NCI-H69 (cell line): ENCODE measurements at places on chromosomes 1 and 21.

DNA sequence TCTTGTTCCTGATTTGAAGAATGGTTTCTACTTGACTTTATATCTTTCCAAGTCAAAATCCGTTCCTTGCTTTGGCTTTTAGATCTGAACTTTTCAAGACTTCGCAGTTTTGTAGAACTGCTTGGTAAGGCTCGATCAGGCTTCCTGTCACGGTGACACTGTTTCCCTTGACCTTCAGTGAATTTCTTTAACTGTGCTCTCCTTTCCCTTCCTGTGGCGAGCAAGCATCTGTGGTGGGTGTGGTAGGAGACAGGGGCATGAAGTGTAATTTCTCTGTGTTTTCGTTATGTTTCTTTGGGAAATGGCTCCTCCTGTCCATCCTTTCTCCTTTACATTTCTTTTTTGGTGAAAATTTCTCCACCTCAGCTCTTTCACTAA is 10.4 kb downstream of the STYXL2 start:
- DNase-seq = peak; percentile 55

DNA sequence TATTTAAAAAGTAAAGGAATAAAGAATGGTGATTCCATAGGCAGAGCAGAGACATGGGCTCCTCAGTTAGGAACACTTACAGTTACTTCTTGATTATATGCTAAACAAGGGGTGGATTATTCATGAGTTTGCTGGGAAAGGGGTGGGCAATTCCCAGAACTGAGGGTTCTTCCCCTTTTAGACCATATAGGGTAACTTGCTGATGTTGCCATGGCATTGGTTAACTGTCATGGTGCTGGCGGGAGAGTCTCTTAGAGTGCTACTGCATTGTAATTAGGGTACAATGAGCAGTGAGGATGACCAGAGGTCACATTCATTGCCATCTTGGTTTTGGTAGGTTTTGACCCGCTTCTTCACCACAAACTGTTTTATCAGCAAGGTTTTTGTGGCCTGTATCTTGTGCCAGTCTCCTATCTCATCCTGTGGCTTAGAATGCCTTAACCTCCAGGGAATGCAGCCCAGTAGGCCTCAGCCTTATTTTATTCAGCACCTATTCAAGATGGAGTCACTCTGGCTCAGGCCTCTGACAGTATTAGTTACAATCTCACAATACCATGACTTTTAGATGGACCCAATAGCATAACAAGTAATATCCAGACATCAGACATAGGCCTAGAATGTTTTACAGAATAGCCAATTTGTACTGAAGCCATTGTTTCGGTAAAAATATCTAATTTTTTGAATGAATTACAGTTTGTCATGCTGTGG is 106.8 kb downstream of the ZBTB18 start:
- DNase-seq = no peak

DNA sequence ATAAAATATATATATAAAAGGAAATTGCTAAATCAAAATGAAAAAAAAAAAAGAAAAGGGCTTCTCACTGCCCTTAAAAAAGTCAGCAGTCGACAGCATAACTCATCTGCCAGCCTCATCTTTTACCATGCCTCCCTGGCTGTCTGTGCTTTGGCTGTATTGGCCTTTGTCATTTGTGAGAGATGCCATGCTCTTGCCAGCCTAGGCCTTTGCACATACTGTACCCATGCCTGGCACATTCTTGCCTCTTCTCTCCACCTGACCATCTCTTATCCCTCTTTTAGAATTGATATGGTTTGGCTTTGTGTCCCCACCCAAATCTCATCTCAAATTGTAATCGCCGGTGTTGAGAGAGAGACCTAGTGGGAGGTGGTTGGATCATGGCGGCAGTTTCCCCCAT is 37.1 kb downstream of the DIRAS3 start:
- no peak for DNase-seq

- DNase-seq = peak; percentile 31
These were observed 14.3 kb downstream of the TRIM11 start for GRCh38 chr1:228392111-228392936.

DNA sequence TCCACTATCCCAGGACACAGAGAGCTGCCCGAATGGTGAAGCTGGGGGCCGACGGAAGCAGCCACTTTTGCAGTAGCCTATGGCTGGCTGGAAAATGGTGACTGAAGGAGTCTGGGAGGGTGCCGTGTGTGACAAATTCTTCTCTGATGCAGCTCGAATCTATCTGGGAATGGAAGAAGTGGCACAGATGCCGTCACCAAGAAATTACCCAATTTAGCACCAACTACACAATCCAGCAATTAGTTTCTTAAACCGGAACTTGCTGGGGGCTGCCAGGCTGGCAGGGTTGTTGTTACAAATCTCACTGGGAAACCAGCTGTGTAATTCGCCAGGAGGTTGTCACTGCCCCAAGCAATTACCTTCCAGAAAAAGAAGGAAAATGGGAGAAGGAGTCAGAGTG is 18.0 kb downstream of the DLGAP3 start:
- no peak for DNase-seq

DNA sequence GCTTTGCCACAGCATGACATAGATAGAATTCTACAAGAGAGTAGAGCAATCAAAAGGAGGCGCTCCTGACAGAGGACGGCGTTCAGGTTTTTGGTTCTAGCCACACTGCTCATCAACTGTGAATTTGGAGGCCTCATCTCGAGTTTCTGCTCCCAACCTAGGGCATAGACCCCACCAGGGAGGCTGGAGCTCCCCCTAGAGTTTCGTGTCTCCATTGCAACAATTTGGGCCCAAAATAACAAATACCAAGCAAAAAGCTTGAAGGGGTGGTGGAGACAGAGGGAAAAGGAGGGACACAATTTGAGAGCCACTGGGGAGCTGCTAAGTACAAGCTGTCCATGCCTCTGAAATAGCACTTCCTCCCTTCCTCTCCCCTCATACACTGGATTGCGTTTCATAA is 297.0 kb downstream of the GPATCH2 start:
- peak; percentile 72 for DNase-seq

- DNase-seq = no peak
These were observed 174.6 kb downstream of the USP25 start for GRCh38 chr21:15904389-15904788.

DNA sequence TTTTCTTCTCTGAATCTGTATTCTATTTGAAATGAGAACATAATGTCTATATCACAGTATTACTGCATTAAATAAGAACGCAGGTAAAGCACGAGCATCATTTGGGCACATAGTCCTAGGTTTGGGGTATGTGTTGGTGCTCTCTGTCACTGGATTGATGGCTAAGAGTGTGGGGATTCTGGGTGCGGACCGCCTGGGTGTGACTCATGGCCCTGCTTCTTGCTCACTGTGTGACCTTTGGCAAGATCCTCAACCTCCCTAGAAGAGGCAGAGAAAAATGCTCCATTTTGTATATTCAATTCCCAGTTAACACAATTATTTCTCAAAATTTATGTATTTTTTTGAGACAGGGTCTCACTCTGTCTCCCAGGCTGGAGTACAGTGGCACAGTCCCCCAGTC is 99.7 kb downstream of the LAMC2 start:
- no peak for DNase-seq

DNA sequence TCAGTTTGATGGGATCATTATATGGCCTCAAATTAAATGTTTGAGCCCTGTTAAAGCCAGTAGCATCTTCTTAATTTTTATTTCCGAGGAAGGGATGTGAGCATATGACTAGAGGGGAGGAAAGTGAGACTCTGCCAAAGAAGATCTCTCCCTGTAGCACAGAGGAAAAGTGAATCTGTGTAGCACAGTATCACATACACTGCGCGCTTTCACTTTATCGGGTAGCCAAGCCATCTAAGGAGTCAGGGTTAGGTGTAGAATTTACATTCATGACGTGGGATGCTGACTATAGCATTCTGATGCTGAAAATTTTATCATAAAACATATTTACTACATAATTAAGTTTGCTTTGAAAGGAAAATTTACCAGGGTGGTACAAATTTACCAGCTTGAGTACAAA is 24.0 kb downstream of the LRRC8D start:
- no peak for DNase-seq

GRCh38 chr1:21020151-21020550 is 156.5 kb downstream of the EIF4G3 start:
- no peak for DNase-seq

DNA sequence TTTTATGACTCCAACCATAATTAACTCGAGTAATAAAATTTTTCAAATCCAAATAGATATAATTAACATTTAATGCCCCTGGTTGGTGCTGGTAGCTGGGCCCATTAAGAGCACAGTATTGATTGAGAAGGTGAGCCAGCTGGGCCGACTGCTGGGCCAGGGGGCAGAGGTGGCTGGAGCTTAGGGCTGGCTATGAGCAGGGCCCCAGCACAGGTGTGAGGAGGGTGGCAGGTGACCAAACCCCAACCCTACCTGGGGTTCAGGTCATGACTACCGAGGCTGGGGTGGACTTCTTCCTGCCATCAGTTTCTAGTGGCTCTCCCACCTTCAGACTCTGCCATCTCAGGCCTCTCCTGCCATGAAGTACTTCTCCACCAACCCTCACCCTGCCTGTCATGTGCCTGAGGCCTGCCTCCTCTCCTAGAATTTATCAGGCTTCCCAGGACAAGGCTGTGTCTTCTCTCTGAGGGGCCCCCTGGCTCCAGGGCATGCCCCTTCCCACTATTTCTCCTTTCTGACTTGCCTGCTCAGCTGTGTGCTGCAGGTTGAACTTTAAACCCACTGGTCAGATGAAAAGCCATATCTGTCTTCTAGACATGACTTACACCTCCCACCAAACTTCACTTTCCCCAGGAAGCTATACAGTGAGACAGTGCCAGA is 85.6 kb downstream of the TMEM53 start:
- DNase-seq = no peak

GRCh38 chr1:82160903-82161302 is 360.2 kb downstream of the ADGRL2 start:
- DNase-seq = no peak

DNA sequence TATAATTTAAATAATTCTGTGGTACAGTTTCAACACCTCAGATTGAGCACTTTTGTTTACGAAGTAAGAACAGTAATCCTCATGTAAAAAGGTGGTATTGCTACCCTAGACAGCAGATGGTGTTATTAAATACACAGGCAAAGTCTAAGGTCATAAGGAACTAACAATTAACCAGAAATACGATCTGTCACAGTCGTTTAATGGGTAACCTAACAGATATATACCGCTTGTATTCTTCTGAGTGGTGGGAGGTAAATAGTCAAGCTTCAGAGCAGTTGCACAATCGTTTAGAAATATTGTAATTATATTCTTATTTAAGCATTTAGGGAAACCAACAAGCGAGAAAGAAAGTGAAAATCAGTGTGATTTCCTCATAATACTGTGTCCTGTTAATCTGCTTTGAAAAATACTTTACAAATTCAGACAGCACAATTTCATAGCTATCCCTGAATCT is 9.8 kb upstream of the IRF2BP2 start:
- peak; percentile 99 for DNase-seq

DNA sequence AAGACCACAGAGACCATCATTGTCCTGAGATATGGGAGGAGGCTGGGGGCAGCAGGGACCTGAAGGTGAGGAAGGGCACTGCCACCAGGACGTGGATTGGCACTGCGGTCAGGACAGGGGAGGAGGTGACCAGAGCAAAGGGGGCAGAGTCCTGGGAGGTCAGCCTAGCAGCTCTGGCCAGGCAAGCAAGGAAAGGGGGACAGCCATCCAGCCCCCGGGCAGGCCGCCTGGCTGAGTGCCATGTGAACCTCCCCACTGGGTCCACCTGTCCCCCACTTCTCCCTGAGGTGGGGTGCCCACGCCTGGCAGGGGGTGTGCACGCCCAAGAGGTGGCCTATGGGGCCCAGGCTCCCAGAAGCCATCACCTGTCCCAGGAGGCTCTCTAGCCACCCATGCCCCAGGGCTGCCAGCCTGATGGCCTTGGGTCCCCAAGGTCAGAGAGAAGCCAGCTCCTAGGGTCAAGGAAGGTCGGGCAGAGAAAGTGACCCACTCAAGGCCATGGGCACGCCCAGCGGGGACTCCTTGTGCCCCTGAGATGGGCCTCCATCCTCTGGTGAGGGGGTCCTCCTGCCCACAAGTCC is 17.6 kb upstream of the PTTG1IP start:
- no peak for DNase-seq

GRCh38 chr1:15151871-15152270 is 1.7 kb upstream of the TMEM51 start:
- peak; percentile 19 for DNase-seq

DNA sequence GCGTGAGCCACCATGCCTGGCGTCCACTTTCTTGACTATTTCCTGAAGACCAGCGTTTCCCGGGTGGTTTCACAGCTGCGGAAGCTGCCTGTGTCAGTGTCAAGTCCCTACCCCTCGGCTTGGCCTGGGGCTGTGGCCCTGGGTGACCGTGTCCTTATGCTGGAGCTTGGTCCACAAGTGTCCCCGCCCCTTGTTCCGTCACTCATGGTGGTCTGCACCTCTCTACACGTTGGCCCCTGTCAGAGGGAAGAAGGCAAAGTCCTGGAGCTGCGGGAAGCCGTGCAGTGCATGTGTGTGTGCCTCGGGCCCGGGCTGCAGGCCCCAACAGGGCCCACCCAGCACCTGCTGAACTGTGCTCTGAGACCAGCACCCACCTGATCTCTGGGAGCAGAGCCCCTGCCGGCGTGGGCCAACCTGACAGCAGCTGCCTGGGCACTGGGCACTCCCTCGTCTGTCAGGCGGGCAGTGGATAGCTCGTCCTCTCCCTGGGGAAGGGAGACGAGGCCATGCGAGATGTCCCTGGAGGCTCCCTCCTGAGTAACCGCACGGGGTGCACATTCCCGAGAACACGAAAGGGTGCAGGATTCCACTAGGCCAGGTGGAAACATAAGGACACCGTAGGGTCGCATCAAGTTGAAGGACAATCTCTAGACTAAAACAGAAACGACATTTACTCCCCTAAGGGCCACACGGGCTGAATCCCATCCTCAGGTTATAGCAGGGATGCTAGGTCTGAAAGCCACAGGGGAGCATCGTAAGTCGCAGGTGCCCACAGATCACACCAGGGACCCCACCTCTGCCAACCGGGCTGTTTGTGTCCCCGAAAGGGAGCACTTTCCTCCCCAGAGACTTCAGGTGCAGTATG is 2.4 kb upstream of the C1orf159 start:
- no peak for DNase-seq

- no peak for DNase-seq
These were observed 67.9 kb downstream of the KLHDC7A start for GRCh38 chr1:18548643-18549042.

DNA sequence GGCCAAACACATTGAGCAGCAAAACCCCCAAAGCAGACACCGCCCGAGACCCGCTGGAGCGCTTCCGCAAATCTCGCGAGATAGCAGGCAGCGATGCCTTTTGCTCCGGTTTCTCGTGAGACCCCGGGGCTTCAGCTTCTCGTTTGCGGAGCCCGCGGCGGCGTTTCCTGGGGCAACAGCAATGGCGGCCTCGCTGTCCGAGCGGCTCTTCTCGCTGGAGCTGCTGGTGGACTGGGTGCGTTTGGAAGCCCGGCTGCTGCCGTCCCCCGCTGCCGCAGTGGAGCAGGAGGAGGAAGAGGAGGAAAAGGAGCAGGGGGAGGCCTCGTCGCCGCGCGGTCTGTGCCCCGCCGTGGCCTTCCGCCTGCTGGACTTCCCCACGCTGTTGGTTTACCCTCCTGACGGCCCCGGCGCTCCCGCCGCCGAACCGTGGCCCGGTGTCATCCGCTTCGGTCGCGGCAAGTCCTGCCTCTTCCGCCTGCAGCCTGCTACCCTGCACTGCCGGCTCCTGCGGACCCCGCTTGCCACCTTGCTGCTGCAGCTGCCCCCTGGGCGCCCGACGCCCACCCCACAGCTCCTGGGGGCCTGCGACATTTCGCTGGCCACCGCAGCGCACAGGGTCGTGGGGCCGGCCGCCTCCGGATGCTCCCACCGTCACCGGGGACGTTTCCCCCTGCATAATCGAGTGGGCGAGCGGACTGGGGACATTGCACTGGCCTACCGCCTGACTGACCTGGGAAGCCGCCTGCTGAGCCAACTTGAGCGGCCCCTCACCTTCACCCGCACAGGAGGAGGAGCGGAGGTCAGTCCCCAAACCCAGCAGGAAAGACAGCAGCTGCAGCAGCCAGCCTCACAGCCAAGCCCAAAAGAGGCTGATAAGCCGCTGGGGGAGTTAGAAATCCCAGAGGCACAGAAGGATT is at the start of gene MAP10:
Gene MAP10 (plus strand): TSS at position 148 of the 917 bp plus-strand sequence. CDS start 34 bp downstream, at position 182.
- DNase-seq = peak; percentile 95
